ENCODE measurements at places on chromosomes 16 and 17.

DNA sequence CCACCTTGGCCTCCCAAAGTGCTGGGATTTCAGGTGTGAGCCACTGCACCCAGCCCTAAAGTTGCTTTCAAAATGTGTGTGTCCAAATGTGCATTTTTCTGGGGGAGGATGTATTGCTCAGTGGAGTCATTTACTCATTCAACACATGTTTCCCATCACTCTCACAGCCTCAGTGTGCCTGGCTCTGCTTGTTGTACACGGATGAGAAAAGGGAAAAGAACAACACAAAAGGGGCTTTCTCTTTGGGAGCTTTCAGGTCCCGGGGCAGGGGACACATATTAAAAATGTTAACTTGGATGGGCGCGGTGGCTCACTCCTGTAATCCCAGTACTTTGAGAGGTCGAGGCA is 1.7 kb upstream of the PPL start:
- DNase-seq, result no peak

- no peak for DNase-seq
These were observed 5.2 kb downstream of the P4HB start for GRCh38 chr17:81854974-81855774.

GRCh38 chr16:76461836-76462235 is 184.6 kb downstream of the CNTNAP4 start:
- DNase-seq, result no peak

DNA sequence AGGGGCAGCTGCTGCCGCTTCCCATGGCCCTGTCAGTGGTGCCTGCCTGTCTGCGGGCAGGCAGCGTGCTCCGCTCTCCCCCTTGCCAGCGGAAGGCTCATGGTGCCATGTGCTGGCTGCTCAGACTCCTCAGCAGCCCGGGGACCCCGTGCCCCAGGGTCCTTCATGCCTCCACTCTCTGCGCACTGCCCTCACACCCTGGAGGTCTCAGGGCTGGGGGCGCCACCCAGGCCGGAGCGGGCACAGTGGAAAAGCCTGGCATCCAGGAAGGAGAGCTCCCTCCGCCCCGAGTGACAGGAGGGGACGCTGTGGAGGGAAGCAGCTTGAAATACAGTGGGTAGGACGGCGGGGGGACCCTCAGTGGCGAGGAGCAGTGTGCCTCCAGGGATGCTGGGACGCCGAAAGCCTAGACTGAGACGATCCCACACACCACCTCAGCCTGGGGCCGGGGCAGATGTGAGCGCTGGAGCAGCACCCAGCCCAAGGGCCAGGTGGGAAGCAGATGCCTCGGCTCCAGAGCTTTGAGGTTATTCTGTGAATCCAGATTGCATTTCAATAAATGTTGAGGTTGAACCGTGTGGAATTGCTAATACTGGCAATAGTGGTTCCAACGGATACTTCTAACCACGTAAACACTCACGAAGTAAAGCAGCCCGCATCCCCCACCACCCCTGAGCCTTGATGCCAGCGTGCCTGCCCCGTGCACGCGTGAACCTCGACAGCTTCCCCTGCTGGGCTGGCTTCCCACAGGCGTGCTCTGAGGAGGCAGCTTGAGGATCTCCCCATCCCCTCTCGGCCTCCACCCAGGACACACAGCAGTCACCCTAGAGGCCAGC is 6.5 kb downstream of the TMEM204 start:
- DNase-seq, result no peak

- no peak for DNase-seq
These were observed 38.9 kb upstream of the PLCG2 start for GRCh38 chr16:81740169-81740568.

DNA sequence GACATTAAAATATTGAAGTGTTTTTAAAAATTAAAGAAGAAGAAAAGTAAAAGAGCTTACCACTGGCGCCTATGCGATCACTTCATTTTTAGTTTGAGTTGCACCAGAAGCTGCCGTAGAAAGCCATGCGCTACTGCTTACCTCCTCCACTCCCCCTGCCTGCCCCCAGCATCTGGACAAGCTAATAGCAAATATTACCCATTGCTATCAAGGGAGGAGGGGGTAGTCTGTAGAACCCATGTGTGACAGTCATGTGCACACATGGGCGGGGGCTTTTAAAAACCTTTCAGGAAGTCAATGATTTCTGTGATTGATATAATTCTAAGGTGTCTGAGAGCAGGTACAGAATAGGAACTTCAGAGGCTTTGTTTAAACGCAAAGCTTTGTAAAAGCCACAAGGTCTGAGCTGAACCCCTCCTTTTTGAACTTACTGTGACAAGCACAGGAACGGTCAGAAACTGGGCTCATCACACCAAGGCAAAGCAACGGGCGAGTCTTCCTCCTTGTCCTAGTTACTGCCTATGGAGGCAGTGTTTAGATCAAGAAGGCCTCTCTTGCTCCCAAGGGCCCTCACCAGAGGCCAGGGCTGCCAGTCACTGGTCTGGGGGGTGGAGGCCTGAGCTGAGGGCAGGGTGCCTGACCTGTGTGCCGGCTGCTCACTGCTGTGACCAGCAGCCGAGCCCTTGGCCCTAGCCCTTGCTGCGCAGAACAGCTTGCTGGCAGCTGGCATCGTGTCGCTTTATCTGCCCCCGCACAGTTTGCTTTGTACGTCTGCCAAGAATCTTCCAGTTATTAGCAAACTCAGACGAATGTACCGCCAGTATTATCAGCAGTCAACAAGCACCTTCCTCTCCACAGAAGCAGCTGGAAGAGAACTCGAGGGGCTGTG is 15.0 kb downstream of the GINS2 start:
- DNase-seq, result no peak

GRCh38 chr16:8644211-8645140 is 23.0 kb downstream of the METTL22 start:
- DNase-seq, result no peak

- no peak for DNase-seq
These were observed 110.3 kb upstream of the CDC42EP4 start for GRCh38 chr17:73422121-73422520.

GRCh38 chr17:56710986-56711385 is 117.5 kb downstream of the NOG start:
- no peak for DNase-seq

DNA sequence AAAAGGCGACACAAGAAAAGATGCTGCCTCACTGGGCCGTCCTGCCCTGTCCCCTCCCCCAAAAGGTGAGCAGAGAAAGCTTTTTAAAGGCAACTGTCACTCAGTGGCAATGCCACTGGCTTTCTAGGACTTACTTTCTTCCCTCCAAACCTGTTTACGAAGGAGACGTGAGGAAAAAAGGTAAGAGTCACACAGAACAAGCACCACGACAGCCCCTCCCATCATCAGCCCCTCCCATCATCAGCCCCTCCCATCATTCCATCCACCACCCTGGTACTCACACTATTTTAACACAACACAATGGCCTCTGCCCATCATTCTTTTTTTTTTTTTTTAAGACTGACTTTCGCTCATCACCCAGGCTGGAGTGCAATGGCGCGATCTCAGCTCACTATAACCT is 77.1 kb downstream of the NXN start:
- no peak for DNase-seq

DNA sequence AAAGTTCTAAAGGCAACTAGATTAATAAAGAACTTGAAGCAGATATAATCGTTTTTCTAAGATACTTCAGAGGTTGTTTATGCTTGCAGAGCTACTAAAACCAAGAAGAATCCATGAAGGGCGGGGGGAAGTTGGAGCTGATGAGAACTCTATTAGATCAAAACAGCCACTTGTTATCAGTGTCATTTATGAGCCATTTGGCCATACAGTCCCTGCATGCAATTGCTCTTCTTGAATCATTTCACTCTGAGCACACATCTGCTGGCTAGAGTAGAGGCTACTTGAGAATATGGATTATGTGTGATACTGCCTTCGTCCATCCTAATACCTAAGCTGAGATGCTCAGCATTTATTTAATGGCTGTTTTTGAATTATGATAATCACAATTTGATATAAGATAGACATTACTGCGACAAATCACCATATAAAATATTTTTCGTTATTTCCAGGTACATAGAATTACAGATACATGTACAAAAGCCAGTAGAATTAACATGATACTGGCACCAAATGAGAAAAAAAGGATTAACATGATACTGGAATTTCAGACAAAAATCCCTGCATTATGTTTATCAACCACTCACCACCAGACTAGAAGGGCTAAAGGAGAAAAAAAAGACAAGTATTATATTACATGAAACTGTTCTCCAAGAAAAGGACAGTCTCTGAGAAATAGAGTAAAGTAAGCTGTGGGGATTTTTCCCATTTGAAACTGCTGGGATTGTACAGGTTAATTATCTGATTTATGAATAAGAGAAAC is 64.5 kb downstream of the TEX2 start:
- no peak for DNase-seq

DNA sequence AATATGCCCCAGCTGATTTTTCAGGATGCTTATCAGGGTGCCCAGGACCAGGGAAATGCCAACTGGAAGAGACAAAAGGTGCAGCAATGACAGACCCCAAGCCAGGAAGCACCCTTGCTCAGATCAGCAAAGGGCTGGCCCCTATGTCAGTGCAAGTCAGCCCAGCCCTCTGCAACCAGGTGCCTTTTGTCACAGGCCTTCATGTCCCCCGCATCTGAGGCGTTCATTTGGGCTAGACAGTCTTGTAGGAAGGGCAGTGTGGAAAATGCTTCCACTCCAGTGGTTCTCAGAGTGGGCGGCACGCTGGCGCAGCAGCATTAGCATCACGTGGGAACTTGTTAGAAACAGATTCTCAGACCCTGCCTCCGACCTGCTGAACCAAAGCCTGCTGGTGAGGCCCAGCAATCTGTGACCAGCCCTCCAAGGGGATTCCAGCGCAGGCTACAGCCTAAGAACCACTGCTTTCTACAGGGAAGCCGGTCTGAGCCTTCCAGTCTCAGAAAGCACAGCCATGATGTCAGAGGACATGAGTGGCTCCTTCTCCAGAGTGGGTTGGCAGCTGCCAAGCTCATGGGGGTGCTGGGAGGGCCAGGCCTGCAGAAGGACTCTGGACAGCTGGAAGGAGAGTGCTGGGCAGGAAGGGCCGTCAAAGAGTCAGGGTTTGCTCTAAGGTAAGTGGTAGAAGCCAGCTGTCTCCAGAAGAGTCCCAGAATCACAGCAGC is 13.1 kb downstream of the SLC47A2 start:
- DNase-seq, result no peak

DNA sequence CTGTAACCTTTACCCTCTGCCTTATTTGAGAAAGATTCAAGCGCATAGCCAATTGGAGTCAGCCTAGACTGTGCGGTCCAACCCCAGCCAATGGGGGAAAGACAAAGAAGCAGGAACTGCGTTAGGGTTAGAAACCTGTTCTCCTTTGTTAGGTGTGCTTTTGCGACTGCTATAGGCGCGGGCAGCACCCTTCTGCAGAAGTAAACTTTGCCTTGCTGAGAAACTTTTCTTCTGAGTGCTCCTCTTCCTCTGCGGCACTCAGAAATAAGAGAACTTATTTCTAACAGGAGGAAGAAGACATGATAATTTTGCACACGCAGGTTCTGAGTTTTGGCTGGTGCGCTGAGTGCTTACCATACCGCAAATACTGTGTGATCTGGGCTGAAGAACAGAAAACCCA is 9.0 kb downstream of the TXNL4B start:
- DNase-seq, result no peak

DNA sequence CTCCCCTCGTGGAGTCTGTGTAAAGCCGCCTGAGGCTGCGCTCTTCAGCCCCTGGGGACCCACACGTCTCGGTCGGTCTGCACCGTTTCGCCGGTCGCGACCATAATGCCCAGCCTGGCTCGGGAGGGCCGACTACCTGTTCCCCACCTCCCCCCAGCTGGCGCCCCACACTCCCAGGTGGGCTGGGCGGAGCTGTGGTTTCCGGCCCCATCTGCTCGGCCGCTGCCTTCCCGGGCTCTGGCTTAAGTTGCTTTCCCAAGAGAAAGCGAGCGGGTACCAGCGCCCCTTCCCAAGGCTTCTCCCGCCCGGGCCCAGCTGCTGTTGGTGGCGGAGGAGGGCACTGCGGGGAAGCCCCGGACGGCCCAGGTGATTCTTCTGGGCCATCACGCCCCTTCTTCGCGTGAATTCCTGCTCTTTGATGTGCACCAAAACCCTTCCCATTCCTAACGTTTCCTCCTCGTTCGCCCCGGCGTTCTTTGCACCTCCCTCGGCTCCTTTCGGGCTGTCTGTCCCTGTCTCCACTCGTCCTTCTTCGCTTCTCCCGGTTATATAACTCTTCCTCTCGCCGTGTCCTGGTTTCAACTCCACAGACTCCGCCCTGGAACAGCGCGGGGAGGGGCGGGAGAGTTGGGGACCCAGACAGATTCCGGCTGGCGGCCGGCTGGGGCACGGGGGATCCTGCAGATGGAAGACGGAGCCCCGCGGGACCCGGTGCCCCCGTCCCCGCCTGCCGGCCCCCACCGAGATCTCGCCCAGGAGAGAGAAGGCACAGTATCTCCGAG is 2.0 kb downstream of the KDM6B start:
- no peak for DNase-seq

DNA sequence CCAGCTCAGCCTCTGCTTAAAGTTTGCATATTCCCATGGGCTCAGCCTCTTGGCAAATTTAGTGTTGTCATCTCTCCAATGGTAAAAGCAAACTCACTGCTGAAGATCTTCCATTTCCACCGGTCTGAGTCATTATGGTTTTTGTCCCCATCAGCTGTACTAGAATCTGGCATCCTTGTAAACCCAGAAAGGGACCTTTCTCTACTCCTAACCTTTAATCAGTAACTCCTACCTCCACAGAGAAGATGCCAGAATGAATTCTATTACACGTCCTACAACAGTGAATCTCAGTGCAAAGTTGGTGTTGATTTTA is 45.8 kb downstream of the ZNF652 start:
- no peak for DNase-seq

DNA sequence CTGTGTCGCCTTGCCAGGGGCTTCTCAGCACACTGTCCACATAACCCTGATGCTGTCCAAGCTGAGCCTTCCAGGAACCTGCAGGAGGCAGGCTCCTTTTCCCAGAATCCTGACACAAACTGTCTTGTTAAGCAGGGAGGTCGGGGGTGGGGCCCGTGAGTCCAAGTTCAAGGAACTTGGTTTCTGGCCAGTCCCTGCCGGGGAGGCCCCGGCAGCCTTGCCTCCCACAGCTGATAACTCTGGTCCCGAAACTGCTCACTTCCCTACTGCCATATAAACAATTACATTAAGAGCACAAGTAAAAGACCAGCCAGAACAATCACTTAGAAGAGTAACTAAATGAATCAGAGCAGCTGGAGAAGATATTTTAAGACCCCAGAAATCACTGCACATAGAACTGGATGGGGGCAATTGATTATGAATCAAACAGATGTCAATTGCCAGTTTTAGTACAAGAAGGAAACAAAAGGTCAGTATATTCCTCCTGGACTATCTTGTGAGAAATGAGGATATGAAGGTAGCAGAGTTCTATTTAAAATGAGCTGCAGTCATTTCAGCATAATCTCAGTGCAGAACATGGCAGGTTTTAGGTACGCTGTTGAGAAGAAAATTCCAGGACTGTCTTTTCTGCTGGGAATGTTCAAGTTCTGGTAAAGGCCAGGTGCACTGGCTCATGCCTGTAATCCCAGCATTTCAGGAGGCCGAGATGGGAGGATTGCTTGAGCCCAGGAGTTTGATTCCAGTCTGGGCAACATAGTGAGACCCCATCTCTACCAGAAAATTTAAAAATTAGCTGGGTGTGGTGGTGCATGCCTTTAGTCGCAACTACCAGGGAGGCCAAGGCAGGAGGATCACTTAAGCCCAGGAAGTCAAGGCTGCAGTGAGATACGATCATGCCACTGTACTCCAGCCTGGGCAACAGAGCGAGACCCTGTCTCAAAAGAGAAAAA is 169.8 kb downstream of the PITPNC1 start:
- DNase-seq, result peak; percentile 59

GRCh38 chr17:13986855-13987254 is 82.4 kb upstream of the COX10 start:
- DNase-seq, result no peak
